ENCODE measurements at places on chromosomes 16 and 17.

- DNase-seq = no peak
Measured at GRCh38 chr16:86854058-86854621, 275.8 kb downstream of the FOXL1 start.

DNA sequence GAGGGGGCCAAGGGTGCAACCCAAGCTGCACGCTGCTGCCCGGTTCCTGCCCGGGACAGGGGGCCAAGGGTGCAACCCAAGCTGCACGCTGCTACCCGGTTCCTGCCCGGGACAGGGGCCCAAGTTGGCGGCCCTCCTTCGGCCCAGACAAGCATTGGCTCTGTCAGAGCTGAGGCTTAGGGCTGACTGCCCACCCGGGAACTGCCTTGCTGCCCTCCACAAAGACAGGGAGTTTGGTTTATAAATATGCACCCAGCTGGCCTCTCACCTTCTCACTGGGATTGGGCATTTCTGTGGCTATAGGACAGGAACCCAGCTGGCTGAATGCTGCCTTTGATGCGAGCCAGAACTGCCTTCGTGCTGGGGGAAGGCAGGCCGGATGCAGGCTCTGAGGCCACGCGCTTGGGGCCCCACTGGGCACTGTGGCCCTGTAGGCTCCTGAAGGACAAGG, 105.7 kb downstream of the IRX5 start:
- DNase-seq = no peak

DNA sequence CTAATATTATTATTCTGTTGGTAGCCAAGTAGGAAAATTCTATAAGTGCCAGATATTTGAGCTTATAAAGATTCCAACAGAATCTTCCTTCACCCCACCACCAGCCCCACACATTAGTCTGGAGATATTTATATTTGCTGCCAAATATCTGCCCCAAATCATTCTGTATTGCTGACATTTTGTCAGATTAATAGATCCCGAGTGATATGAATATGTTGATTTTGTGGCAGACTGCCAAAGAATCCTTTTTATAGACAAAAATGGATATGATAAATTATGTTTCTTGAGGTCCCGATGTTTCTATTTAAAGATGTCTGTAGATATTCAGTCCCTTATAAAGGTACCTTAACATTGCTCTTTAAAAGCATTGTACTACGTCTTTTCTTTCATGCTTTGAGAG, 162.2 kb upstream of the KCNJ16 start:
- no peak for DNase-seq

- peak; percentile 55 for DNase-seq
Measured at GRCh38 chr17:81518785-81519283, 6.2 kb upstream of the ACTG1 start.

- no peak for DNase-seq
Measured at GRCh38 chr16:71600822-71601221, 23.9 kb upstream of the TAT start.

DNA sequence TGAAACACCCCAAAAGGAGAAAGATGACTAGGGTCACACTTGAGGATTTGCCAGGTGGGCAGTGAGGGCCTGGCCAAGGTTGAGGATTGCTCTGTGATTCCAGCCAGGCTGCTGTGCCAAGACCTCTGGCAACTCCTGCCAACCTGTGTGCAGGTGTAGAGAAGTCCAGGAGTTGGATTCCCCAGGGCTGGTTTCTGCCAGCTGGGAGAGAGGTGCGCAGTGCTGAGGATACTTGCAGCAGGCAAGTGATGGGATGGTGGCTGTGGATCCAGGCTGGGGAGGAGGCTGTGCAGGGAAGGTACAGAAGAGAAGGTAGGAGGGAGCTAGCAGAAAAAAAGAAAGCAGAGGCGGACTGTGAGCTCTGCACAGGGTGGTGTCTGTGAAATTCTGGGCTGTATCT, 6.6 kb downstream of the RIPOR1 start:
- no peak for DNase-seq

GRCh38 chr16:21704733-21705132, 41.0 kb downstream of the OTOA start:
- no peak for DNase-seq

DNA sequence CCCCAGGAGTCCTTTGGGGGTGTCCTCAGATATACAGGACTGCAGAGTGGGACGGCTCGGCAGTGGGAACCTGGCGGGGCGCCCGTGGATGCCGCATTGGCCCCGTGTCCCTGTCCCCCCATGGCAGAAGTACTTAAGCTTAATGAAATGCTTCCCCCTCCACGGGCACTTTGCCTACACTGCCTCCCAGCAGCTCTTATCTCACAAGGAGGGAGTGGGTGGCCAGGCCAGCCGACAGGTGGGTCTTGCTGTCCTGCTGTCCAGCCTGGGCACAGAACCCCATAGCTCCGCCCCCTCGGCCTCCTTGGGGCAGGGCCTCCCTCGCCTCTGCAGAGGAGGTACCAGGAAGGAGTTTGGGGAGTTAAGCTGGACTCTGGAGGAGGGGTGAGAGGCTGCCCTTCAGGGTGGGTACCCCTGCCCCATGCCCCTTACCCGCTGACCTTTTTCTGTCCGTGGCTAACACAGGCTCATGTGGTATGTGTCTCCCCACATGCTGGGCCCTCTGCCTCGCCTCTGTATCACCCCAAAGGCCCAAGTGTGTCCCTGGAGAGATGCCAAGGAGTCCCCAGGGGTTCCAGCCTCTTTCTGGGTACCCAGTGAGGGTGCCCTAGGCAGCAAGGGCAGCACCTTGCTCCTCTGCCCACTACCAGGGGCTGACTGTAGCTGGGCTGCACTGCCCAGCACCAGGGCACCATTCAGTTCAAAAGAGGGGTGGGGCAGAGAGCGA, 8.7 kb downstream of the THRA start:
- DNase-seq = no peak

DNA sequence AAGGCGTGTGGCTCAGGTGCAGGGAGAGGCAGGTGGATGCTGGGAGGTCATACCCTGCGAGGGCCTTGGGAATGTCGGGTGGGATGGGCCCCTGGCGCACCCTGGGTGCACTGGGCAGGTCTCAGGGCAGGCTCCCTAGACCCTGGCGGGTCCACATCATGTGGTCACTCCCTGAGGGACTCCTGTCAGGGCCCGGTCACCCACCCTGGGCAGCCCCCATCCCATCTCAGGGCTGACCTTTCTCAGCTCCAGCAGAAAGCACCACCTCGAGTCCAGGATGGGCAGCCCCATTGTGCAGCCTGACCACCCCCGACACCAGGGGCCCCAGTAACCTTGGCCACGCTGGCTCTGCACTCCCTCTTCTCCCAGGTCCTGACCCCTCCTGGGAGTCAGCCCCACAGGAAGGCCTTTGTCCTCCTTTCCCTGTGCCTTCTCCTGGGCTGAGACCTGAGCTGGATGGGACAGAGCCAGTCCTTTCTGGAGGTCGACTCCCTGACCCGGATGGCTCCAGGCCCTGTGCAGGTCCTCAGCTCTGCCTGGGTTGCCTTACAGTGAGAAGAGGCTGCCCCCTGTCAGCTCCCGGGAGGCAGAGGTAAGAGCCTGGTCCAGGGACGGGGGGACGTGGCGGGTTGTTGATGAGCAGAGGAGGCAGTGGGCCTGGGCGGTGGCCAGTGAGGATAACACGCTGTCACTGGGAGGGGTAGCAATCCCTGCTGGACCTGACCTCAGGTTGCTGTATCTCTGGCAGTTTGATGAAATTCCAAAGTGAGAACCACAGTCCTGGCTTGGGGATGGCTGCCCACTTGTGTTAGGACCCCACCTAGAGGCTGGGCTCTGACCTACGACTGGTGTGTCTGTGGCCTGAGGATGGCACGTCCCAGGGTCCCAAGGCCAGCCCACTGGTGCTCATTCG, 77.9 kb downstream of the GOSR1 start:
- DNase-seq = no peak

GRCh38 chr16:8262299-8262698, 328.0 kb downstream of the TMEM114 start:
- no peak for DNase-seq

- no peak for DNase-seq
Measured at GRCh38 chr17:16919663-16920627, 52.0 kb downstream of the TNFRSF13B start.

GRCh38 chr16:3022684-3023414, 893 bp downstream of the HCFC1R1 start:
- peak; percentile 46 for DNase-seq

- DNase-seq = no peak
Measured at GRCh38 chr17:80295146-80295545, 34.5 kb downstream of the RNF213 start.

DNA sequence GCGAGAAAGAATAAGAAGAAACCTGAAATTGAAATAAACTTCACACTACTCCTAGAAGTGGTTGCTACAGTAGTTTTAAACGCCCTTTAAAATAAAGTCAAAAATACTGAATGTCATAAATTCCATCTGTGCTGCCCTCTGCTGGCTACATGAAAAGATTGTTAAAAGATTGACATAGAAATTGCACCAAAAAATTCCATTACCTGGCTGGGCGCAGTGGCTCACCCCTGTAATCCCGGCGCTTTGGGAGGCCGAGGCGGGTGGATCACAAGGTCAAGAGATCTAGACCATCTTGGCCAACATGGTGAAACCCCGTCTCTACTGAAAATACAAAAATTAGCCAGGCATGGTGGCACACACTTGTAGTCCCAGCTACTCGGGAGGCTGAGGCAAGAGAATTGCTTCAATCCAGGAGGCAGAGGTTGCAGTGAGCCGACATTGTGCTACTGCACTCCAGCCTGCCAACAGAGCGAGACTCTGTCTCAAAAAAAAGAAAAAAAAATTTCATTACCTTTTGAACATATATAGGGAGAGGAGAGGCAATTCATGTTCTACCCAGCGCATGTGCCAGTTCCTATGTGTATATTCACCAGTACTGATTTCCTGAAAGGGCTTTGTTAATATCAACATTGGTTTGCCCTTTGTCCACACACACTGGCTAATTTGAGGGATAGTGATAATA, 36.5 kb downstream of the CYTH1 start:
- no peak for DNase-seq

- no peak for DNase-seq
Measured at GRCh38 chr17:47230864-47231263, 21.7 kb downstream of the MYL4 start.

- no peak for DNase-seq
Measured at GRCh38 chr17:57004944-57005579, 27.1 kb downstream of the SCPEP1 start.

DNA sequence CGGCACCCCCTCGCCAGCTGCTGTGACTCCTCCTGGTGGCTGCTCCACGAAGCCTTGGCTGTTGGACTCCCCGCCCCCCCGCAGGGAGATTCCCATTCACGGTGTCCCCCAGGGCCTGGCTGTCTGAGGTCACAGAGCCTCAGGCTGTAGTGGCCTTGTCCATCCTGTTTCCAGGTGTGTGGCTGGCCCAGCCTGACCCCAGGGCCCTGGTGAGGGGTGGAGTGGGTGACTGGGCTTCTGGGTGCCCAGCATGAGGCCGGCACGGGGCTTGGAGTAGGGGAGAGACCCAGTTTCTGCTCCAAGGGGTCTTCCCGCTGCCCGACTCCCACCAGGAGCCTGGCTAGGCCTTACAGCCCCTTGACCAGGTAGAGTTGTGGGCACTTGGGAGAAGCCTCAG, 10.4 kb downstream of the PRSS27 start:
- no peak for DNase-seq

DNA sequence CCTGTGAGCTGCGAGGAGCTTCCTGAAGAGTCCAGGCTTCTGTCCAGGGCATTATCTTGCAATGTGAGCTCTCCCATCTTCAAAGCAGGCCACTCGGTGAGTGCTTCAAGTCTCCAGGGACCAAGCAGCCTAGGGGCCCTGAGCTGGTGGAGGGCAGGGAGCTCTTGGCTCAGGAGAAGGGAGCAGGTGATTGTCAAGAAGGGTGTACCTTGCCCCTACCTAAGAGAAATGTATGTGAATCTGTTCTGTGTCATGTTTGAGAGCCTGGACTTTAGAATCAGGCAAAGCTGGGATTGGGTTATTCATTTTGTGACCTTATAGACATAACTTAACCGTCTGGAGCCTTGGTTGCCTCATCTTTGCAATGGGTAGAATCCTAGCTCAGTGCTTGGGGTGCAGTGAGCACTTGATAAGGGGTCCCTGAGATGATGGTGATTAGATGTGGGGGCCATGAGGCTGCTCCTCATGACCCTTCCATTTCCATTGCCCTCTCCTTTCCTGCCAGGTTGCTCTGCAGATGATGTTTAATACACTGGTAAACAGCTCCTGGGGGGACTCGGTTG, 15.9 kb downstream of the ZNF768 start:
- no peak for DNase-seq

DNA sequence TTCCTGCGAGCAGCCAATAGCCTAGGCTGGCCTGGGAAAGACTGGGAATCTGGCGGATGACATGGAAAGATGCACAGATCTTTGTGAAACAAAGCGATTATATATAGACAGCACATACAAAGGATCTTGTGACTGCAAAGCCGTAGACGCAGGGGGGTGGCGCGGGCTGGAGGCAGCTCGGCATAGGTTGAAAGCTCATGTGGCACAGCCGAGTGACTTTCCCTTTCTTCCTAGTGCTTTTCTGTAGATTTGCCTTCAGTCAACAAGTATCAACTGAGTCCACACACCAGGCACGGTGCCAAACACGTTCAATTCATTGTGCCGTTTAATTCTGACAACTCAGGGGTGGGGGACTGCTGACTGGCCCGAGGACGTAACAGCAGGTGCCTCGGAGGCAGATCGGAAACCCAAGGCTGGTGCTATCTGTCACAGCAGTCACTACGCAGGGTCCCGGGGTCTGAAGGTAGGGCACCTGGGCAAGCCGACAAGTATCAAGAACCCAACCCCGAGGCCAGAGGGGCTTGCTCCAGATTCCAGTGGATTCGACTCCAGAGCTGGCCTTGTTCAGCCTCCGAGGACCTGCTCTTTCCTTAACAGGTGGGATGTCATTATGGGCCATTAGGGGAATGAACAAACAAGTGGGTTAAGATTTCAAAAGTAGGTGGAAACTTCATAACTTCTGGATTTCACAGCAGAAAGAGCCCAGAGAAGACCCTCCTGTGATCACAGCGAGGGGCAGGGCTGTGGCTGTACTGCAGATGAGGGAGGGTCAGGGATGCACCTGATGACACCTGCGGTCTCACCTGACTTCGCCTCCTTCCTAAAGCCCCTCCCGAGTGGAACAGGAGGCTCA, 5.9 kb downstream of the PAM16 start:
- no peak for DNase-seq

- DNase-seq = no peak
Measured at GRCh38 chr17:73309727-73310596, 1.8 kb downstream of the CDC42EP4 start.

DNA sequence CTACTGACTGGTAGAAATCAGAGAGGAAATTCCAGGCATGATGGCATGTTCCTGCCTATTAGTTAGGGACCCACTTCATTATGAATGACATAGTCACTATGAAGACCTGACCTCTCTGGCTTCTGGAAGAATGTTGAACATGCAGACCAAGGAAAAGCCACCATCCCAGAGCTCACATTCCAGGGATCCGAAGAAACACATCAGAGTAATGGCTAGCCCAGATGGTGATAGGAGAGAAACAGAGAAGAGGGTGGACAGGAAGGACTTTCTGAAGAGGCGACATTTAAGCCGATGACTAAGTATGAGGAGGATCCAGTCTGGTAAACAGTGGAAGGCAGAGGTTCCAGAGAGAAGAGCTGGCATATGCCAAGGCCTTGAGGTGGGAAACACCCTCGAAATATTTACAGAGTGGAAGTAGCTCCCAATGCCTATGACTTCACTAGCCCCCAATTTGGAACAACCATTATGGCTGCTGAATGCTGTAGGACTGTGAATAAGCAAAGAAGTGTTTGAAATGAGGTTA, 216.2 kb downstream of the RBFOX1 start:
- DNase-seq = no peak

- DNase-seq = peak; percentile 19
Measured at GRCh38 chr16:50309527-50310307, 43.4 kb downstream of the ADCY7 start.
